NCI-H2081 (cell line): ENCODE measurements at places on chromosomes 5 and 9.

DNA sequence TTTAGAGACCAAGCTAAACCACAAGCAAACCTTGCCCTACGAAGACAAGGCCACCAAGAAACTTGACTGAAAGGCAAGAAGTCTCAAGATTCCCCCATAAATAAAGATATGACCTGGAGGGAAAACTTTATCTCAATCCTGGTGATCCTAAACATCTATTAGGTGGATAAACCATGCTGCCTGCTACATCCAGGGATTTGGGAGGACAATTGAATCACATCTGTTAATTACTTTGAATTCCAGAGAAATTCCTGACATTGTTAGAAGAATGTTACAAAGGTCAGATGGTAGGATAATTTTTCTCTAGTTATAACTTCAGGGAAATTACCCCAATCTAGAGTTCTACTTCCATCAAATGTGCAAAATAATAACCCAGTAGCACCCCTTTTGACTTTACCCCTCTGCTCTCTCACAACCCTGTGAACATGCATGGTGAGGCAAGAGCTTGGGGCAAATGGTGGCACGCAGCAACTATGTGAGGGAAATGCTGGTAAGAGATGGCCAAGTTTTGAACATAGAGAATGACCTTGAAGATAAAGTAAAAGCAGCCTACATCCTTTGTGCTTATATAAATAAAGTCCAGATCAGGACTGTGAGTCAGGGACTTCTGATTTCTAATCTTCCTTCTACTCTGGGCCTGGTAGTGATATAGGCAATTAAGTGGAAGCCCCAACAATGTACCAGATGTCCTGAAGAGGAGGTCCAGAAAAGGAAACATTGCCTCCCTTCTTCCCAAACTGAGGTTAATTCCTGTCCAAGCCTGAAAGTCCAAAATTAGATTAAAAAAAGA is 57.1 kb upstream of the PTGER4 start:
- no peak for DNase-seq

DNA sequence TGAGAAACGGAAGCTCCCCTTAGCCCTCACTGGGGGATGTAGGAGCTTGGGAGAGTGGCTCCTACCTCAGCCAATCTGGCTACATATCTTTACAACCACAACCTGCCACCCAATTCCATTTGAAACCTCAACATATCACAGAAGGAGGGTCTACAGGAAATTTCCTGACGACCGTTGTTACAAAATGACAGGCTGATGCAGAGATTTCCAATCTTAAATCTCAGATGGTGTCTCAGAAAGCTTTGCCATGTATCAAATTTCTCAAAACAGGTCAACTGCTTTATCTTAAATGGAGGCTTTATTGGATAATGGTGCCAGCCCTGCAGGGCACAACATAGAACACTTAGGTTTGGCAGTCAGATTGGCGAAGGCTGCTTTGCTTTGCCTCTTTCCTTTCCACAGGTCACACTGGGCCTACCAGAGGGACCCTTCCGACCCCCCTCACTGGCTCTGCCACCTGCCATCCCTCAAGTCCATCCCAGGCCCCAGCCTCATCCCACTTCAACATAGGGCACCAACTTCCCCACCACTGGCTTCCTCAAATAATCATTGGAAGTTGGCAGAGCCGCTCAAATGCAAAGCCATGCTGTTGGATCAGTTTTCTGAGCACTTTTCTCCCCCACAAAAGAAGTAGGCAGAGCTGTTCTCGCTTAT is 11.1 kb upstream of the SPATA31E1 start:
- DNase-seq: no peak

DNA sequence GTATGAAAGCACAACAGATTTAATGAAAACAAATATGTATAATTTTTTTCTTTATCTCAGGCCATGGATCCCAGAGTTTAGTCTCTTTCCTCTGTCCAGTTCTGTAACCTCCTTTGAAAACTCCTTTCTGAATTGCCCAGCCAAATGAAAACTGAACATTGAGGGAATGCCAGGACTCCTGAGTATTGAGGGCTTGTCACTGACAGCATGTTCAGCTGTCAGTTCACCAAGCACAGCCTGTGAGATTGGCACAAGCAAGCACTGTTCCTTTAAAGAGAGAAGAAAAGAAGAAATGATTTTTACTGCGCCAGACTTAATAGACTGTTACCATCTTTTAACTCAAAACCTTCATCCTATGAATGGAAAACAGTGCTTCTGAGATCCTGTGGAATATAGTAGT is 27.3 kb downstream of the TTC1 start:
- no peak for DNase-seq

DNA sequence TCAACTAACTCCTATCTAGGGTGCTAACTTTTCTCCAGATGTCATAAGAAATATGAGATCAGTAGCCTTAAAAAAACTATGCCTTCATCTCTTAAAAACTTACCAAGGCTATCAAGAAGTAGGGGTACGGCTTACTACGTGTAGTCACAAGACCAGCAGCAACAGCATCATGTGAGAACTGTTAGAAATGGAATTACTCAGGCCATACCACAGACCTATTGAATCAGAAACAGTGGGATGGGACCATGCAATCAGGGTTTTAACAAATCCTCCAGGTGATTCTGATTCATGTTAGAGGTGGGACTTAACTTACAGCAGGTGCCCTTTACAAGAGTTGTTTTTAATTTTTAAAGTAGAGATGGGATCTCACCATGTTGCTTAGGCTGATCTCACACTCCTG is 4.6 kb downstream of the IFNE start:
- no peak for DNase-seq

GRCh38 chr9:85021686-85022085 is 352.2 kb downstream of the NTRK2 start:
- no peak for DNase-seq

DNA sequence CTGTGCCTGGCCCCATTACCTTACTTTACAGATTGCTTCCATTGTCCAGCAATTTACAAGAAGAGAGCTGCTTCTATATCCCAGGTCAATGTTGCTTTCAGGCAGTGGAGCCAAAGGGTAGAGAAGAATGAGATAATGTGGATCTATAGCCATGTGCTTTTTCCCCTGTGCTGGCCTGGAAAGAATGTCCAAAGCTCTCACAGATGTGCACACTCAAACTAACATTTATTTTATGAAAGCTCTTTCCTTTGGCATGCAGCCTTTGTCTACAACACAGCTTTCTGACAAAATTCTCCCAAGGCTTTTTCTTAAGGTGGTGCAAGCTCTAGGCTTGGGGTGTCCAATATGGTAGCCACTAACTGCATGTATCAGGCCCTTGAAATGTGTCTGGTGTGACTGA is 217.3 kb downstream of the LRRC70 start:
- DNase-seq: no peak

DNA sequence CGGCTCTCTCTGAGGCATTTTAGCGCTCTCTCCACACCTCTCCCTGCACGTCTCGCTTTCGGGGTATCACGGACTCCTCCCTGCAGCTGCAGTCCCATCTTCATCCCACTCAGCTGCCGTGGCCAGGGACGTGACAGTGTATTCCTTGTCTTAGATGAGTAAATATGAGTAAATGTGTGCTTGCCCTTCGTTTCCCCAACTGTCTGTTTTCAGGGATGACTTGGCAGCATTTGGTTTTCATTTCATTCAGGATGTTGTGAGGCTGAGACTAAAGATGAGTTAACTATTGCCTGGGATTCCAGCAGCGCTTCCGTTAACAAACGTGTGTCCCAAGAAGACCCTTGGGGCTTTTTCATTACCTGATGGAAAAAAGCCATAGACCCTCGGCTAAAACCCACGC is 29.5 kb downstream of the GDNF start:
- no peak for DNase-seq

- no peak for DNase-seq
Measured at GRCh38 chr5:174721530-174722432, 2.6 kb upstream of the MSX2 start.

- no peak for DNase-seq
Measured at GRCh38 chr9:123331346-123332060, 24.5 kb upstream of the CRB2 start.

GRCh38 chr5:39494107-39494510 is 69.3 kb upstream of the DAB2 start:
- no peak for DNase-seq

DNA sequence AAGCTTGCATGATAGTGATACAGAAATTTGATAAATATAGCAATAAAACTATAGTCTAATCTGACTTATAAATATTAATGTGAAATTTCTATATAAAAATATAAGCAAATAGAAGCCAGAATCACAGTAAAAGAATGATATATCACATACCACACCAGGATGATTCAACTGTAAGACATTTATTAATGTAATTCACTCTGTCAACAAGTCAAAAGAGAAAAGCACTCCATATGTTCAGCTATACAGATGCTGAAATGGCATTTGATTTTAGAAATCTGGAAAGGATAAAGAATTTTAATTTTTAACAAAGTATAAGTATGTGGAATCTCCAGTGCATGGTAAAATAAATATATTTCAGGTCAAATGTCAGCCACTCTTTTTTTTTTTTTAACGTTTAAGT is 372.4 kb downstream of the KCNN2 start:
- no peak for DNase-seq

DNA sequence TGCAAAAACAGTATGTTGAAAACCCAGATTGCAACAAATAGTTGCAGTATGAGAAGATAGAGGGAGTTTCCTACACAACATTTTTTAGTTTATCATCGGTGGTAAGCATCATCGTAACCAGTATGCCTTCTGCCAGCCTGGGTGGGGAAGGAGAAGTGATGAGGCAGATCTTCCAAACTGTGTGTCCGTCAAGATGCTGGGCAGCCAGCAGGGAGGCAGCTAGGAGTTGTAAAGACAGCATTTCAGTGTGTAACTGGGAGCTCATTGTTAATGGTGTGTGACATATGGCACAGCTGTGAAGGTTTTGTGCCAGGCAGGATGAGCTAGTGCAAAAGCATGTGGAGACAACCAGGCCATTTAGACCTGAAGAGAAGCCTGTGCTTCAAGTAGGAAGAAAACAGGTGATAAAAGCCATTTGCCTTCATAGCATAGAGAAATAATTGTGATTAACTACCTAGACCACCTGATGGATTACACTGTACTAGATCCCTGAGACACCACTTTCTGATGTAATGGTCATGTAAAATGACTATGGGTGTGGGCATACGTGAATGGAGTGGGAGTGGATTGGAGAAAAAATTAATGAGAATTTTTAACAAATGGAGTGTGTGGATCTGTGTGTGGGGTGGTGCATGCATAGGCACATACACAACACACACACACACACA is 347.0 kb upstream of the ADAMTSL1 start:
- no peak for DNase-seq

DNA sequence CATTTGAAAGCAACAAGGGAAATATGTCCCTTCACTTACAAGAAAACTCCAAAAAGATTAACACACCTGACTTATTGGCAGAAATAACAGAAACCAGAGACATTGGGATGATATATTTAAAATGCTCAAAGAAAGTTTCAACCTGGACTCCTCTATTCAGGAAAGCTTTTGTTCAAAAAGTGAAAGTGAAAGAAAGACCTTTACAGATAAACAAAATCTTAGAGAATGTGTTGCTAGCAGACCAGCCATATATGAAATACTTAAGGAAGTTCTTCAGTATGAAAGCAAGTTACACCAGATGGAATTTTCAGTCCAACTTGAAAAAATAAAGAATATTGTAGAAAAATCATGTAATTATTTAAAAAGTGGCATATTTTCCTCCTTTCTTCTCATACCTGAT is 1075.1 kb downstream of the NR2F1-AS1 start:
- no peak for DNase-seq

DNA sequence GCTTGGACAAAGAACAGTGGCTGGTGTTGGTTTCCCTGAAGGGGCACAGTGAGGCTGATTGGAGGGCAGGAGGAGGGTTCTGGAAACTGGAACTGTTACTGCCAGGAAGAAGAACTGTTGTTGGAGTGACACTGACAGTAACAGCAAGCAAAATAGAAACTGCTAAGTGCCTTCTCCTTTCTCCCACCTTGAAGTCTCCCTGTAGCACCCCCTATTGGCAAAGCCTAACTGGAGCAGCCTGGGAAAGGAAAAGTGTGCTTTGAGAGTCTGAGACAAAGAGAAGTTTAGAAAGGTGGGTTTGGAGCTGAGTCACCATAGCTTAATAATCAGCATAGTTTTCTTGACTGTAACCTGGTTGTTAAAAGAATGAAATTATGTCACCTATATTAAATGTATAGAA is 2.5 kb upstream of the TMEM174 start:
- no peak for DNase-seq

DNA sequence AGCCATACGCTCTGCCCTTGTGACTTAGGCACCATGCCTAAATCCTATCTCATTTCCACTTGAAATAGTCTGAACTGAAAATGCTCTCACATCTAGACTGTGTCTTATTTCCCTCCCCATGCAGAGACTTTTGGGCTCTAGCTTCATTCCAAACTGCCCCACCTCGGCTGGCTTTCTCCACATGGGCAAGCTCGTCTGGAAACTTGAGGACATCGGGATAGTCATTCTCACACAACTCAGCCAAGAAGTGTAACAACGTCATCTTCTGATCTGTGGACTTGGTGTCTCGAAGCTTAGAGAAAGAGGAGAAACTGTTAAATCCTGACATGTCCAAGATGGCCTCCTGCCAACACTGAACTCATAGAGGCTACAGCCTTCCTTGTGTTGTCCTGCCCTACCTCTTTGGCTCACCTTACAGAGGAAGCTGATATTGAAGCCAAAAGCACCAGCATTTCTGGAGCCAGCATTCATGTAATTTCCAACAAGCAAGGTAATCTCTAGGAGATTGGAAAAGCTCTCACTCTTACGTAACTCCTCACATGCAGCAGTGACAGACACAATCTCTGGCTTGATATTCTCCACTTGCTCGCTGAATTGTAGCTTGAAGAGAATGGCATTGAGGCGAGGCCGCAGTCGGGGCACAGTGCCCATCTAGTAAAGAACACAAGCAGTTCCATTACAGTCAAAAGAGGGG is 39.6 kb downstream of the PCDHGC5 start:
- no peak for DNase-seq

- DNase-seq: no peak
Measured at GRCh38 chr5:138351056-138351455, 1.4 kb upstream of the KDM3B start.

GRCh38 chr9:109158651-109159050 is 8.4 kb downstream of the FRRS1L start:
- DNase-seq: no peak

GRCh38 chr5:149216496-149216895 is 55.2 kb upstream of the AFAP1L1 start:
- no peak for DNase-seq

DNA sequence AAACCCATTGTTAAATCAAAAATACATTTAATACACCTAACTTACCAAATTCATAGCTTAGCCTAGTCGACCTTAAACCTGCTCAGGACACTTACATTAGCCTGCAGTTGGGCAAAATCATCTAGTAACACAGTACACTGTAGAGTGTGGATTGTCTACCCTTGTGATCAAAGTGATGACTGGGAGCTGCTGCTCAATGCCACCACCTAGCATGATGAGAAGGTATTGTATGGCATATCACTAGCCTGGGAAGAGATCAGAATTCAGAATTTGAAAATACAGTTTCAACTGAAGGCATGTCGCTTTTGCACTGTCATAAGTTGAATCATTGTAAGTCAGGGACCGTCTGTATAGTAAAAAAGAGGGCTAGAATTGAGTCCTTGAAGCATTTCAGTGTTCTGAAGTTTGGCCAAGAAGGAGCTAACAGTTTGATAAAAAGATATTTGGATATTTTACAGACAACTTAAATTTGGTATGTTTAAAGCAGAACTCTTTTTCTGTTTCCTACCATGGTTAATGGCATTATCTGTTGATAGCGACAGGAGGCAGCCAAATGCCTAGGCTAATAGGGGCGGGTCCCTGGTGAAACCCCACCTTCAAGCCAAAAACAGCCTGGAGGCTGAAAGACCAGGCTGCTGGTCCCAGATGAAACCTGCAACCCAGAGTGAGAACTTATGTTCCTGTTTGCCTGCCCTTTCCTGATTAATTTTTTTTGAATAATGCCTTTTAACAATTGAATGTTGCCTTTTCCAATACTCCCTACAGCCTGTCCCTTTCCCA is 23.0 kb downstream of the SMIM15 start:
- DNase-seq: no peak
